ENCODE measurements at places on chromosomes 3 and 15. TPM values are rescaled to one million over a fixed set of nuclear protein-coding genes. Genes with fewer than 3 reads are reported as not detected.

CRABP1 gene
- not detected for total RNA-seq

GABRR3 gene
- total RNA-seq, result not detected

GATM gene
- 0.54 TPM for total RNA-seq

ACSBG1 gene
- not detected for total RNA-seq

MYEF2 gene
- not detected for total RNA-seq

KBTBD8 gene
- total RNA-seq, result 2.4 TPM

OPA1 gene
- total RNA-seq, result 54.0 TPM

ATP13A4 gene
- 2.4 TPM for total RNA-seq

SI gene
- total RNA-seq, result not detected

INAFM2 gene
- 9.1 TPM for total RNA-seq

HRG gene
- total RNA-seq, result not detected

GP5 gene
- total RNA-seq, result not detected

ZNF662 gene
- 17.1 TPM for total RNA-seq

ECE2 gene
- total RNA-seq, result not detected

ZNF717 gene
- 11.8 TPM for total RNA-seq

DUOXA2 gene
- not detected for total RNA-seq

ZNF860 gene
- 7.3 TPM for total RNA-seq

CEP19 gene
- 2.0 TPM for total RNA-seq

KLHL40 gene
- total RNA-seq, result not detected

DNAH12 gene
- 0.11 TPM for total RNA-seq

FAM107A gene
- total RNA-seq, result not detected

CIB2 gene
- total RNA-seq, result 23.6 TPM

GOLGA8Q gene
- 0.54 TPM for total RNA-seq

GPX1 gene
- 85.2 TPM for total RNA-seq

PML gene
- 17.7 TPM for total RNA-seq

CX3CR1 gene
- total RNA-seq, result not detected

CHRNA7 gene
- total RNA-seq, result under 0.01 TPM

CAND2 gene
- total RNA-seq, result 10.7 TPM

CFAP20DC gene
- total RNA-seq, result 2.0 TPM

NR2C2 gene
- 39.0 TPM for total RNA-seq

SNTN gene
- not detected for total RNA-seq

C3orf33 gene
- 0.98 TPM for total RNA-seq
